ENCODE measurements at places on chromosomes 16 and 17.
A peak's percentile ranks its signal among the peaks of the same experiment; 100 is the strongest.

- DNase-seq, result no peak
Observed at GRCh38 chr17:42378959-42379594, 9.2 kb downstream of the STAT3 start.

GRCh38 chr16:58855291-58855863, 121.3 kb upstream of the GOT2 start:
- no peak for DNase-seq

GRCh38 chr16:31182391-31182790, 2.5 kb downstream of the FUS start:
- no peak for DNase-seq

DNA sequence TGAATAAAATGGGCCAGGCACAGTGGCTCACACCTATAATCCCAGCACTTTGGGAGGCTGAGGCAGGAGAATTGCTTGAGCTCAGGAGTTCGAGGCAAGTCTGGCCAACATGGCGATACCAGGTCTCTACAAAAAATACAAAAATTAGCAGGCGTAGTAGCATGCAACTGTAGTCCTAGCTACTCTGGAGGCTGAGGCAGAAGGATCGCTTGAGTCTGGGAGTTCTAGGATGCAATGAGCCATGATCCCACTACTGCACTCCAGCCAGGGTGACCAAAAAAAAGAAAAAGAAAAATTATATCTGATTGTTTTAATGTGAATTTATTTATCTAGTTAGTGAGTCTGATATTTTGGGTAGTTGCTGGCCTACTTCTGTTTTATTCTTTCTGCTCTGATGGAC, 7.0 kb downstream of the IL34 start:
- DNase-seq, result no peak

DNA sequence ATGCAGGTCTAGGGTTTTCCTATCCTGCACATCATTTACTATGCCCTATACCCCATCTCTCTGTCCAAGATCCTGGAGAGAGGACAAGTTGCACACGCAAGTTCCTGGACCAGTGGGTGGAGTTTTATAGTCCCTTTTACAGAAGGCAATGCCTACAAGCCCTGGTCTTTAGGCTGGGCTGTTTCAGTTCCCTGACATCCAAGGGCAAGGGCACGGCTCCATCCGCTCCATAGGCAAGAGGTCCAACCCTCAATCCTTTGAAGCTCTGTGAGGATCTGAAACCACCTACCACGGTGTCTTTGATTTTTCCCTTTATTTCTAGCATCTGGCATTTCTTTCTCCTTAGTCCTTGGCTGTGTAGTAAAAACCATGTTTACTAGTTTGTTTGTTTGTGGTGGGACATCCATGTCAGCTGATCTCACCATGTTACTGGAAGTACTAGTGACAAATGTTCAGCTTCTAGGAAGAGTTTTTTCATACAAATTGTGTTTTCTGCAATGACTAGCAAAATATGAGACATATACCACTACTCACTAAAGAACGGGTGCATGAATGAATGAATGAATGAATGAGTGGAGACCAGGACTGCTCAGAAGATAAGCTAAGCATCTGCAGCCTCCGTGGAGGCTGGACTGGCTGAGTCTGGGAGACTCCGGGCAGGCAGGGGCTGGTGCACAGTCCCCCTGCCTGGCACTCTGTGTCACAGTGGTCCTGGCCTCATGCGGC, 359.4 kb downstream of the SLC39A11 start:
- no peak for DNase-seq

GRCh38 chr16:6406028-6406427, 926.6 kb upstream of the RBFOX1 start:
- DNase-seq, result no peak

DNA sequence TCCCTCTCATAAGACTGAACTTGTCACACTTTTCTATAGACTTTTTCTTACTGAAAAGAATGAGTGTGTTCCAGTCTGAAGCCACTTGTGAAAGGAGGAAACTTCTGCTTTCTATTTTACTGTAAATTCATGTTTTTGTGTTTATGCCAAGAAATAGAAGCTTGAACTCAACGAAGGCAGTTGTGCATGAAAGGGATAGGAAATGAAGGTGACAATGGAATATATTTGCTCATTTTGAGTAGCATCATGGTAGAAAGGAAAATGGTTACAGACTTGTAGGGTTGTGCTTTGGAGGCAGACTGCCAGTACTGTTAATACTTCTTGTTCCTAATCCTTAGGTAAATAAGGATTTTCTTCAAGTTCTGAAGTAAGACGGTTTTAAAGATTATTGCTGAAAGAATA, 8.1 kb downstream of the CLTC start:
- no peak for DNase-seq

- DNase-seq, result no peak
Observed at GRCh38 chr17:41535764-41536481, 7.8 kb upstream of the KRT19 start.

DNA sequence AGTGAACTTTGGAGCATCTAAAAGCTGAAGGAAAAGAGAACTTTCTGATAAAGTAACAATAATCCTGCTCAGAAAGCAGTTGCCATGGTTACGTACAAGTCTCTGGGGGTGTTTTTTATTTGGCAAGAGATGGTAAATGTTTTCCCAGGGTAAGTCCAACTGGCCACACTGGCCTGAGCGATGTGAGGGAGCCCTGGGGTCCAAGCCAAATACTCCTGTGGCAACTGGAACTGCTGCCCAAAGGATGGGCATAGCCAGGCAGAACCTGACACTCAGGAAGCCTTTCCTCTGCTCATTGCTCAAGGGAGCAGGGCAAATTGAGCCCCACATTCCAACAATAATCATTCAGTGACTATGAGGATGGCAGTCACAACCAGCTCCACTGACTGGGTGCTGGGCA, 26.8 kb upstream of the WSCD1 start:
- no peak for DNase-seq

DNA sequence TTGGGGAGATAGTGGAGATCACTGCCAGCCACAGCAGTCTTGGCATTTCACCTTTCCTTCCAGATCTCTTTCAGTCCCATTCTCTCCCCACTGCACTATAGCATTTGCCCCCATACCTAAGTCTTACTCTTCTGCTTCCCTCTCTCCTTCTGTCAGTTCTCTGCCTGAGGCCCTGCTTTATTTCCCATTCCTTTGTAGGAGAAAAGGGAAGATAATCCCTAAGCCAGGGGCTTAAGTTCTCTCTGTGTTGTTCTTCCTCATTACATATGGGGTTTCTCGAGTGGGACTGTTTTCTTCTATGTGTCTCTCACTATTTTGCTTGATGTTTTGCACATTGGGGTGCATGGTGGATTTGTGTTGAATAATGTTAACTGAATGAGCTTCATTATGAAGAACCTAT, 6.4 kb downstream of the KDM6B start:
- DNase-seq, result no peak

DNA sequence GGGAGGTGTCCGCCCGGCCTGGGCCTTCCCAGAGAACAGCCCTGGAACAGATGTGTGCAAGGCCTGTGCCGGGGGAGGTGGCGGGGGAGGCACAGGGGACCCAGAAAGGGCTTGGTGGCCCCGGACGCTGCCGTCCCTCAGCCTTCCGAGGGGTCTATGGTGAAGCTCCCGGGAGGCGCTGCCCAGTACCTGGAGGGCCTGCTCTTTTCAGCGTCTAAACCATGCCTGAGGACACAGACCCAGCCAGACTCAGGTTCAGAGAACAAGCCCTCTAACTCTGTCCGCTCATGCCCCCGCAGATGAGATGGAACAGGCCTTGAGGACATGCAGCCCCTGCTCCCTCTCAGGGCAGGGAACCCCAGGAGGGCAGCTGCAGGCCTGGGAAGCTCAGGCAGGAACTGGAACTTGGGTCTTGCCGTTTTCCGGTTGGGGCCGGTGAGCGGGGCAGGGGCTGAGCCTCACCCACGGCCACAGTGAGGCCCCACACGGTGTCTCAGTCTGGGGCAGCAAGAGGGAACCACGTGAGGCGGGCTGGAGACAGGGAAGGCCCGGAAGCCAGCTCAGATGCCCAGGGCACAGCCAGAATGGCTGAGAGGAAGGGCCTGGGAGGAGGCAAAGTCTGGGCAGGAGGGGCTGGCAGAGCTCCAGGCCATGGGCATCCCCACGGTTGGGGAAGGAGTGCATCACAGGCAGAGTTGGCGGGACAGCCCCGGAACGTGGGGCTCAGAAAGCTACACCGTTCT, 12.5 kb downstream of the SLC16A3 start:
- peak; percentile 80 for DNase-seq

- no peak for DNase-seq
Observed at GRCh38 chr16:52676959-52677358, 130.0 kb upstream of the TOX3 start.

- DNase-seq, result no peak
Observed at GRCh38 chr17:40327244-40327729, 18.3 kb downstream of the RARA start.

DNA sequence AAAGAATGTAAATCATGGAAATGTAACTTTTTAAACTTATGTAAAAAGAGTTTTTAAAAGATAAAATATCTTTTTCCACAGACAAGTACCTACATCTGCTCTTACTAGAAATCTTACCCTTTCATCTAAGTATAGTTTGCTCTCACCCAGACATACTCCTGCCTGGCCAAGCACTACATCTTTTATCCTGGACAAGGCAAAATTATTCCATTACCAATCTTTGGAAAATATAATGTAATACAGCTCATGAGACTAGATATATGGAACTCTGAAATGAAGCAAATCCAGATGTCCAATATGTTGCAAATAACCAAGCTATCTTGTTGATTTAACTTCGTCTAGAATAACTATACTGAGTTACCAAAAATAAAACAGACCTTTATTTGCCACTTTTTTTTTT, 50.0 kb downstream of the VMP1 start:
- no peak for DNase-seq

GRCh38 chr17:3015890-3016289, 47.5 kb downstream of the OR1D5 start:
- DNase-seq, result no peak

DNA sequence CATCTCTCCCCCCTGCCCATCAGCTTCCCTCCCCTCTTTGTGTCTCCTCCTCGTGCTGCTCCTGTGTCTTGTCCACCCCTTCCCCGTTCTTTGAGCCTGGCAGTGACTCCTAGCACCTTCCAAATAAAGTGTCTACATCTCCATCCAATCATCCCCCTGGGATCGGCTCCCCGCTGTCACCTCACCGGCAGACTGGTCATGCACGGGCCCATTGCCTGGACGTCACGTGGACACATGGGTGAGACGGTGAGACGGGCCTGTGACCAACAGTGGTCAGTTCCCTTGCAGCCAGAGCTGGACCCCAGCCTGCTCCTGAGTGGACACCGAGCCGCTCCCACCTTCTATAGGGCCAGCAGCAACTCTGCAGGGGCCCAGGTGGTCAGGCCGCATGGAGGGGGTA, 46.4 kb downstream of the COTL1 start:
- no peak for DNase-seq

GRCh38 chr16:88130681-88131080, 179.4 kb downstream of the BANP start:
- no peak for DNase-seq

DNA sequence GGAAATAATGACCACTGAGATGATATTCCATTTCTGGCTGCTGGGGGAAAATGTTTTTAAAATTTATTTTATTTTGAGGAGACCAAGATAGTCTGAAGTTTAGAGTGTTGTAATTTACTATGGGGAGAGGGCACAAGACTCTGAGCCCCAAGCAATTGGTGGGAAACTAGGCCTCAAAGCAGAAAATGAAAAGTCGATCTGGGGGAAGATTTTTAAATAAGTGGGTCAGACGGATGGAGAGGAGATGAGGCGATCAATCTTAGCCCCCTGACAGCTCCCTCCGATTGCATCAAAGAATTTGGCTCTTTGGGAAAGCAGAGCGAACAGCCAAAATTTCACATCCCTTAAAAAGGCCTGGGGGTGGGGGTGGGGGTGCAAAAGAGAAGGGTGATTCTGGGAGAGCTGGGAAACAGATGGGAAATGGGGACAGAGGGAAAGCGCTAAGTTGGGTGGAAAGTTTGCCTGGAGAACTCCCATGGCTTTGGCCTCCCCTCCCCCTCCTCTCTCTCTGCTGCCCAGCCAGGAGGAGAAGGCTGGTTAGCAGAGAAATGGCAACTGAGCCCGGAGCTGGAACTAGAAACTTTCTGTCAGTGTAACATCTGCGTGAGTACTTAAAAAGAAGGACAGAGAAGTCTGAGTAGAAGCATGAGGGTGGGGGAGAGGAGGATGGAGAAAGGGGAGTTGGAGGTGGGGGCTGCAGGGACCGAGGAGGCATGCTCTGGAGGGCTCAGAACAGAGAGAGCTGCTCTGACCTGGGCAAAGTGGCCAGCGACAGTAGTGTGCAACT, 1.4 kb upstream of the HOXB2 start:
- no peak for DNase-seq

- no peak for DNase-seq
Observed at GRCh38 chr17:66602659-66603384, 232.1 kb upstream of the CACNG5 start.

- peak; percentile 0 for DNase-seq
Observed at GRCh38 chr17:147796-148740, 10.7 kb downstream of the SCGB1C2 start.

- no peak for DNase-seq
Observed at GRCh38 chr16:79723583-79724168, 123.1 kb upstream of the MAF start.

DNA sequence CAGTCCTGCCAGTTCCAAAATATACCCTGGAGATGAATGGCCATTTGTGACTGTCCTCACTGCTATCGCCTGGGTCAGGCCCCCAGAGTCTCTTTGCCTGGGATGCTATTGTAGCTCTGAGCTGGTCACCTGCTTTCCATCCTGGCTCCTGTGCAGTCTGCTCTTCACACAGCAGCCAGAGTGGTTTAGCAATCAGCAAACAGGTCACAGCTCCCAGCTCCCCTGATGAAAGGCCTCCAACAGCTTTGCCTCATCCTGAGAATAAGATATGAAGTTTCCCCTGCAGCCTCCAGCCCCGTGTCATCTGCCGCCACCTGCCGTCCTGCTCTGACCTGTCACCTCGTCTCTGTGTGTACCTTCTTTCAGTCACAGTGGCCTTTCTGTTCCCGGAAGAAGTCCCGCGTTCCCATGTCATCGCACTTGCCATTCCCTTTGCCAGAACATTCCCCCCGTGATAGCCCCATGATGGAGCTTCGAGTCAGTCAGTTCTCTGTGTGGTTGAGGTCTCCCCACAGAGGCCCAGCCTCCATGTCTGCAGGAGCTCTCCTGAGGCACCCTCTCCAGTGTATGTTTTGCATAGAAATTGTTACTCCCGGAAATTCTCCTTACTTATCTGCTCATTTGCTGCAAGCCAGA, 281.5 kb downstream of the SNX29 start:
- no peak for DNase-seq

GRCh38 chr17:1992541-1992940, 32.6 kb downstream of the RTN4RL1 start:
- no peak for DNase-seq

Data from activated CD4-positive, alpha-beta T cell treated with anti-CD3 and anti-CD28 coated beads, Interleukin-2, amount 50 U/mL, for 48 hours (primary cell).